Bladder microvascular endothelial cell (primary cell): ENCODE measurements at places on chromosomes 5 and 9. TPM values are rescaled to one million over a fixed set of nuclear protein-coding genes. Genes with fewer than 3 reads are reported as not detected.

Gene MLANA
- not detected in 2 replicates for total RNA-seq

Gene CTSV
- total RNA-seq: 0.76 and 0.97 TPM in 2 replicates

Gene GABRA1
- not detected in 2 replicates for total RNA-seq

Gene ROR2
- under 0.01 TPM in 1 of 2 replicates, not detected in the other for total RNA-seq

Gene CYFIP2
- total RNA-seq: 9.4 and 30.6 TPM in 2 replicates

Gene MSX2
- 0.06 TPM in 1 of 2 replicates, not detected in the other for total RNA-seq

Gene PCDHB13
- 0.32 and 3.3 TPM in 2 replicates for total RNA-seq

Gene PCDHGA5
- 0.49 and 2.0 TPM in 2 replicates for total RNA-seq

Gene BHMT
- total RNA-seq: not detected in 2 replicates
